ENCODE measurements at places on chromosomes 13 and 19.

GRCh38 chr19:45607071-45608029, 5.3 kb upstream of the GPR4 start:
- DNase-seq, result peak; percentile 26

DNA sequence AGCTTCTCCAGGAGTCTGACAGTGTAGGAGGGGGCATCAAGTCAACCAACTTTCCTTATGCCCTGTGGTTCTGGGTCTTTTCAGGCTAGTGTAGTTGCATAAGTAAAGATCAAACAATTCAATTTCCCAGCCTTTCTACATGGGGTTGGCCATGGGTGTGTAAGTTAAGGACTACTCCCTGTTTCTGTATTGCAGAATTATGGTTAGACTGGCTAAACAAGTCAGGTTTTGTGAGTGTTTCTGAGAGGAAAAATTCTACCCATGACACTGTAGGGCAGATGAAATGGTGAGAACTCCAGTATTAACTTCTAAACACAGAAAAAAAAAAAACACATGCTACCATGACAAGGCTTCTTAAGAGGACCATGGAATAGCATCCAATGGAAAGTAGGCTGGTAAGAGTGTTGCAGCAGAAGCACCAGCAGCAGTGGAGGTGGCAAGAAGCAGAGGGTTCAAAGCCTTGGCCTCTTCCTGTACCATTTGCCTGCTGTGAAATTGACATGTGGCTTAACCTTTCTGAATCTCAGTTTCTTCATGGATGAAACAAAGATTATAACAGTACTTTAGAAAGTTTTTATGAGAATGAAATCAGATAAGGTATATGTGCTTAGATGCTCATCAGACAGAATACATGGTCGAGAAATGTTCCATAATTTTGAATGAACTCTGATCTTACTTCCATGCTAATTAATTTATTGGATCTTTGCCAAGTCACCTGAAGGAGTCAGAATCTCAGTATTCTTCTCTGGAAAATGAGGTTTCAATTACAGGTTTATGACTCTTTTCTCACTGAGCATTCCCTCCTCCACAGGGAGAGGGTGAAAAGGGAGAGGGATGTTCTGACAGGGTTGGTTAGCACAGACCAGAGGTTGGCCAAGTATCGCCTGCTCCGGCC, 11.4 kb upstream of the SCEL start:
- DNase-seq, result no peak

DNA sequence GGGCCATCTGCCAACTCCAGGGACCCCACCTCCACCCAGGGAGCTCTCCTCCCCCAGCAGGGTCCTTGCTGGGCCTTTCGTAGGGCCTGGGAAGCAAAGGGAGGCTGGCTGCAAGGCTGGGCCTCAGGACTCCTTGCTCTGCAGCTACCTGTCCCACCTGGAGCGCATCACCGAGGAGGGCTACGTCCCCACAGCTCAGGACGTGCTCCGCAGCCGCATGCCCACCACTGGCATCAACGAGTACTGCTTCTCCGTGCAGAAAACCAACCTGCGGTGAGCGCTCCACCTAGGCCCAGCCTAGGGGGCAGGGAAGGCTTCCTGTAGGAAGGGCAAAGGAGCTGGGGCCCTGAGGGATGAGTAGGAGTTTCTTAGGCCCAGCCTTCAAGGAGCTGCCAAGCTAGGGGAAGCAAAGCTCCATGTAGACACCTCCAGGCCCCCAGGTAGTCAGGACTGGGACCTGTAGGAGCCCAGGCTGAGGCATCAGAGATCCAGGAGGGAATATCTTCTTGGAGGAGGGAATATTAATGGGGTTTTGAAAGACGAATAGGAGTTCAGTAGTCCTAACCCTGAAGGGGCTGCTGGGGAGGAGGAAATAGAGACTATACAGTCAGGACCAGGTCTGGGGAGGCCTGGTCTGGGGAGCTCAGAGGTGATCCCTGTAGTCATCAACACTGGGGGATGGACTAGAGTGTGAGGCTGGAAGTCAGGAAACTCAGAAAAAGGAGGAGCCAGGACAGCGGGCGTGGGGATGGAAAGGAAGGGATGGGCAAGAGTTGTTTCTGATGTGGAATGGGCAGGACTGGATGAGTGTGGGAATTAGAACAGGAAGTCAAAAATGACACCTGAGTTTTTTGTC, 16.0 kb downstream of the GNA15 start:
- DNase-seq, result no peak

DNA sequence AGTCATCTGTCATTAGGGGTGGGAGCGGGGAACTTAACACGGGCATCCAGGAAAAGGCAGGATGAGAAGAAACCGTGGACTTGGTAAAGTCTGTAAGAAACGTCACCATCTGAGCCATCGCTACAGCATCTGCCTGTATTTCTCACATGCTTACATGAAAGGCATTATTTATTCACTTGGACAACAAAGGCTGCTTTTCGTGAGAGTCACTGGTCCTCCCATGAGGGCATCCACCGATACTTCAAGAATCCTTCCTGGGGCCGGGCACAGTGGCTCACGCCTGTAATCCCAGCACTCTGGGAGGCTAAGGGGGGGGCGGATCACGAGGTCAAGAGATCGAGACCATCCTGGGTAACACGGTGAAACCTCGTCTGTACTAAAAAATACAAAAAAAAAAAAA, 16.1 kb downstream of the ZNF446 start:
- DNase-seq, result no peak

DNA sequence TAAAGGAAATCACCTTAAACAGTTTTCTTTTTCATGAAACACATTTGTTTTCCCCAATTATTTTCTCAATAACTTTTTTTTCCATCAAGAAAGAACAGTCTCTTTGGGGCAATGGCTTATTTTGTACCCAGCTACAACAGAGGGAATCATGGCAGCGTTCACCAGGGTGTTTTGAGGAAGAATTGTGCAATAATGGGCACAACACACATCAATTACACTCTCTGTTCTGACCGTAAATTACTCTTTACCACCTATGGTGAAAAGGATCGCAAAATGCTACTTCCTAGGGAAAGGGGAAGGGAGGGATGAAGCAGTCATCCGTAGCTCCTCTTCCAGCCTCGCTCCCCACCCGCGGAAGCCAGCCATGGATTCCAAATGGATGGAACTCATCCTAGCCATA, 38.6 kb downstream of the TMTC4 start:
- DNase-seq, result no peak

DNA sequence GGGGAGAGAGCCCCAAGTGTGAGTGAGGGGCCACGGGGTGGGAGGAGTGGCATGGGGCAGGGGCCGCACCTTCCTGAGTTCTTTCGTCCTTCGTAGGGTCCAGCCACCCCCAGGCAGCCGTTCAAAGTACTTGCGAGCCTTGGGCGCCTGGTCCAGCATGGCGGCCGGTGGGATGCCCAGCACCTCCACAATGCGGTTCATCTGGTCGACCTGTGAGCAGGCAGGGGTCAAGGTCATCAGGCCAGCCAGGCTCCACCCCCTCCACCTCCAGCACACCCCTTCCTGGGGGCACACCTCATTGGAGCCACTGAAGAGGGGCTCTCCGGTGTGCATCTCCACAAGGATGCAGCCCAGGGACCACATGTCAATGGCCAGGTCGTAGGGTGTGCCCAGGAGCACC, 6.7 kb downstream of the DYRK1B start:
- no peak for DNase-seq

GRCh38 chr13:107322228-107322627, 754.3 kb upstream of the ARGLU1 start:
- no peak for DNase-seq

DNA sequence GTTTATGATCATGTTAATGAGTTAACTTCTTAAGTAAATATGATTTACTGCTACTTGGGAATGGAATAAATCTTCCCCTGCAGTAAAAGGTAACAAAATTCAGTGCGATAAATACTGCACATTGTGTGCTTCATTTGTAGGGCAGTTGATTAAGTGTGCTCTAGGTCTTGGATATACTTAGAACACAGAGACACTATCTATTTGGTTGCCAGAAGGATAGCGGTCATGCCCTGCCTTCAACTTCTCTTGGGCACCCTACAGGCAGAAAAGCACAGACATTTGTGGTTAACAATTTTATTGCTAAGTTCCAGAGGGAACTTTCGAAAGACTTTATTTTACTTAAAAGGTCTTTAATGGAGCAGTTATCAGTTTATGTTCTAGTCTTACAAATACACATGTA, 605.8 kb downstream of the PCDH9 start:
- DNase-seq, result no peak

DNA sequence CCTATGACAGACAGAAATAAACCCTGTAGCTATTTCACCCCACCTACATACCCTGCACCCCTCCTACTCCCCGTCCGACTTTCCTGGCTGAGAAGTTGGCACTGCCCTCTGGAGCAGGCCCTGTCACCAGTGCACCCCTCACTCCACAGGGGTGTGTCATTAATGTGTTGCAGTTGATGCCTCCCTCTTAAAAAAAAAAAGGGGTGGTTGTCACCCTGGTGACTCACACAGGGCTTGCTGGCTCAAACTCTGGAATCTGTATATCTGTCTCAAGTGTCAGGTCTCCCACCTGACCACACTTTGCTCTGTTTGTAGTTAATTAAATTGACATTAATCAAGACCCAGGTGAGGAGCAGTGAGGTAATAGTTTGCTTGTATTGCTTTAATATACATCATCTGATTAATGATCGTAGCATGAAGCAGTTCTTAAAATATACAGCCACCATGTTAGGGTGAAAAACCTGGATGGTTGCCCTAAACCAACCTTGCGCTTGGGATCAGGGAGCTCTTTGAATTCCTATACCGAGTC, 2.0 kb upstream of the GATAD2A start:
- DNase-seq, result no peak

- peak; percentile 59 for DNase-seq
Observed at GRCh38 chr19:2015608-2015950, at the start of gene BTBD2. Gene BTBD2, minus strand, starts transcription at chr19:2015714. Its CDS starts 11 bp downstream, at chr19:2015703.

DNA sequence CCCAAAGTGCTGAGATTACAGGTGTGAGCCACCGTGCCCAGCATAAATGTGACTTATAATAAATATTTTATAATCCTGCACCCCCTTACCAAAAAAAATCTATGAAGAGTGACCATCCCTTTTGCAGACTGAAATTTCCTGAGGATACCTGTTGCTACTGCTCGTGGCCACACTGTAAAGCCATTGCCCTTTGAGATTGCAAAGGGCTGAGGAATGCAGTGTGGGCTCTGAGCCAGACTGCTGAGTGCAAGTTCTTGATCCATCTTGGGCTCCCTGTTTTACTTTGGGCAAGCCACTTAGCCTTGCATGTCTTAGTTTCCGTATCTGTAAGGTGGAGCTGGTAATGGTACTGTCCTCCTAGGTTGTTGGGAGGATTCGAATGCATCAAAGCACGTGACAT, 23.4 kb downstream of the SIPA1L3 start:
- DNase-seq, result no peak

- DNase-seq, result no peak
Observed at GRCh38 chr13:90793261-90793820, 554.1 kb upstream of the MIR17HG start.

DNA sequence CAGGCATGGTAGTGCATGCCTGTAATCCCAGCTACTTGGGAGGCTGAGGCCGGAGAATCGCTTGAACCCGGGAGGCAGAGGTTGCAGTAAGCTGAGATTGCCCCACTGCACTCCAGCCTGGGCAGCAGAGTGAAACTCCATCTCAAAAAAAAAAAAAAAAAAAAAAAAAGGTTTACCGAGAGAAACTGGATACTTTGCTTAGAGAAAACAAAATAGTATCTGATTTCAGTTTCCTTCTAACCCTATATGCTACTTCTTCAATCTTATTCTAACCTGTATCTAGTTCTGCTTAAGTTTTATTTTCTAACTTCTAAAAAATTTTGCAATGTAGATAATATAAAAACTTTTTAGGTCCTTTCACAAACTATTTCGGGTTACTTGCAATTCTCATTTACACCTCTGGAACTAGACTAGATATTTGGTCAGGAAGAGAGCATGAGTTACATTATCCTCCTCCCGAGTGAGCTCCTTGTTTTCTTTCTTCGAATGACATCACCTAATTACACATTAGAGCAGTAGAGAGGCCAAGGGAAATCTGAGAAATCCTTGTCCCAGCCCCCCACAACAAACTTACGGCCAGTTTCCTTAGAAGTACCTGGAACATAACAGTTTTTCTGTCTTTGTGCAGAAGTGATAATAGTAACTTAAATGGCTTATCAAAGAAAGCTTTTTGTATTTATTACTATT, 128.9 kb downstream of the B3GLCT start:
- DNase-seq, result no peak

GRCh38 chr13:97512732-97513131, 78.8 kb downstream of the RAP2A start:
- no peak for DNase-seq

- DNase-seq, result no peak
Observed at GRCh38 chr19:535017-535835, 3.7 kb downstream of the CDC34 start.

DNA sequence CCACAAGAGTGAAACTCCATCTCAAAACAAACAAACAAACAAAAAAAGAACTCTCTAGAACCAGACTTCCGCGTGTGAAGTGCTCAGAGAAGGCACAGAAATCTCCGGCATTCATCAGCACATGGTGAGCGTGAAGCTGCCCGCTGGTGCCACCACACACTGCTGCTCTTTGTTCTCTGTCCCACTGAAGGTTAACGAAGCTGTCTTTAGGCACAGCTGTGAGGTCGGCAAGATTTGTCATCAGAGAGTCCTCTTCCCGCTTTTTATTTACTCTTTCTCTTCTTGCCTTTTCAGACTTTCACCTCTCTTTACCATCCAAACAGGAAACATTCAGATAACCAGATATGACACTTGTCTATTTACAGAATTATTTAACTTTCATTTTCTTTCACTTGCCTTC, 115.2 kb upstream of the ARGLU1 start:
- DNase-seq, result no peak

DNA sequence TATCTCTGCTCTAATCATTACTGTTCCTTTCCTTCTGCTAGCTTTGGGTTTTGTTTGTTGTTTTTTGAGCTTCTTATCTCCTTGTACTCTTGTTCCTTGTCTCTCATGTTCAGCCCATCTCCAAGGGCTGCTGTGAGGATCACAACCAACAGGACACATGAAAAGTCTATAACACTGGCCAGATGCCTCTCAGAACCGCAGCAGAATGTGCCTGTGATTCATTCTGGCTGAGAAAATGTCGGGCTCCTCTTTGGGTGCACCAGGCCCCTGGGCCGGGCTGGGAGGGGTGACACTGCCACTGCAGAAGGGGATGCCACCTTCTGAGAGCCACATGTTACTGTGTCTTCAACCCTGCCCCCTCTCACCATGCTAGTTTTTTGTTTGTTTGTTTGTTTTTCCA, 48.0 kb downstream of the GGACT start:
- DNase-seq, result no peak

DNA sequence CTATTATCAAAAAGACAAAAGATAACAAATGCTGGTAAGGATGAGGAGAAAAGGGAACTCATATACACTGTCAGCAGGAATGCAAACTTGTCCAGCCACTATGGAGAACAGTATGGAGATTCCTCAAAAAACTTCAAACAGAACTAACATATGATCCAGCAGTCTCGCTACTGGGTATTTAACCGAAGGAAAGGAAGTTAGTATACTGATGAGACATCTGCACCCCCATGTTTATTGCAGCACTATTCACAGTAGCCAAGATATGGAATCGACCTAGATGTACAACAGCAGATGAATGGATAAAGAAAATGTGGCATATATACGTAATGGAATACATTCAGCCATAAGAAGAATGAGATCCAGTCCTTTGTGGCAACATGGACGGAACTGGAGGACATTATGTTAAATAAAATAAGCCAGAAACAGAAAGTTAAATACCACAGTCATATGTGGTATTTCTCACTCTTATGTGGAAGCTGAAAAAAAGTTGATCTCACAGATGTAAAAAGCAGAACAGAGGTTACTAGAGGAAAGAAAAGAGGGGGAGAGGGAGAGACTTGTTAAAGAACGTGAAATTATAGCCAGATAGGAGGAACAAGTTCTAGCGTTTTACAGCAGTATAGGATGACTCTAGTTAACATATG, 83.2 kb downstream of the RUBCNL start:
- no peak for DNase-seq
